ENCODE measurements at places on chromosomes 7 and 10. TPM values are rescaled to one million over a fixed set of nuclear protein-coding genes. Genes with fewer than 3 reads are reported as not detected.

GRCh38 chr10:8454357-8454756, 399.9 kb downstream of the GATA3 start:
- DNase-seq, result no peak

Gene TRRAP
- total RNA-seq, result 70.1 TPM

- DNase-seq, result no peak
Observed at GRCh38 chr7:134029743-134030142, 97.4 kb upstream of the LRGUK start.

GRCh38 chr7:156180451-156181229, 368.4 kb upstream of the SHH start:
- DNase-seq, result no peak

DNA sequence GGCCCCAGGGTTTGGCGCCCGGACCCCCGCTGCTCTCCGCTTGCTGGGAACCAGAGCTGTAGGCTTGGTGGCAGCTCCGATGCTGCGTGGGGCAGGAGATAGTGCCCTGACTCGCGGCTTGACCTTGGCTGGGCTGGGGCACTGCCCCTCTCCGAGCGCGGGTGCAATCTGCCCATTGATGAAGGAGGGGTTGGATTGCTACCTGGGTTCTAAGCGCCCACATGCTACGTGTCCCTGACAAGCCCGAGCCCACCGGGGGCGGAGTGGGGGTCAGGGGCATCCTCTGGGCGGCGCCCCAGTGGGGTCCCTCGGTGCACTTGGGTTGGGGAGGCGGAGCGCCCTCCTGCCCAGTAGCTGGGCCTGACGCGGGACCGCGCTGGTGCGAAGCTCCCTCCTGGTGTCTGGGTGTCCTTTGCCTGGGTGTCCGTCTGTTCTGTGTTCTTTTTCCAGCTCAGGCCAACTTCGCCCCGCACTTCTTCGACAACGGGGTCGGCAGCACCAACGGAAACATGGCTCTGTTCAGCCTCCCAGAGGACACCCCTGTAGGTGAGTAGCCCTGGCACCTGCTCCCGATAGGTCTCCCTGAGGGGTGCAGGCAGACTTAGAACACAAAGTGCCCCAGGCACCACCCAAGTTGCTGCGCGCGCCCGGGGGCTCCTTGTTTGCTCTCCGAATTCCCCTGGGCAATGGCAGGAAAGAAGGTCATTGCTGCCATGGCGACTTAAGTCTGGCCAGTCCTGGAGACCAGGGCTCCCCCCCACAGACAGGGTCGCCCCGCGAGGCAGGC, 900 bp downstream of the CDHR1 start:
- DNase-seq, result no peak

Gene SPDYE5
- not detected for total RNA-seq

DNA sequence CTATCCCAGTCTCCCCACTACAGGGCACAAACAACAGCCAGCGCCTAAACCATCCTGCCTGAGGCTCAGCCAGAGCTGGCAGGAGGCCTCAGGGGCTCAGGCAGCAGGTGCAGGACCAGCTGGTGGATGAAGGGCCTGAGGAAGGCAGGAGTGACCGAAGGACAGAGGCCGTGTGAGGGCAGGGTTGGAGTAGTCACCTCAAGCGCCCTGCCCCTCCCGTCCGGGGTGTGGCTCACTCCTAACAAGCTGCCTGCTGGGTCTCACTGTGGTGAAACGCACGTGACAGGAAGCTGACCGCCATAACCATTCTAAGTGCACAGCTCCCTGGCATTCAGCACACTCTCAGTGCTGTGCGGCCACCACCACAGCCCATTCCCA, 281.1 kb downstream of the ELFN1 start:
- no peak for DNase-seq

Gene LEP
- total RNA-seq, result not detected

DNA sequence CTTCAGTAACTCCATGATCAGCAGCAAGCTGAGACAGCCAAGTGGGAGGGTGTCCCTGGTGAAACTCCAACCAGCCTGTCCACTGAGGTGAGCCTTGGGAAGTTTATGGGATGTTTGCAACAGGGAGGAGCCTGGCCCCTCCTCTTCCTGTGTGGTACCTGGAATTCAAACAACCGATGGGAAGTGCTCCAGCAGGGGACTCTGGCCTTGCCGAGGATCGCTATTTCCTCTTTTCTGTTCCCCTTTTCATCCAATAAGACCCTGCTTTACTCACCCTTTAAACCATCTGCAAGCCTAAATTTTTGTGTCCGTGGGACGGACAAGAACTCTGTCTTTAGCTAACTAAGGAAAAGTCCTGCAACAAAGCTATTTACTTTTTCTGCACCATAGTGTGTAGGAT, 491.1 kb upstream of the ZMIZ1 start:
- DNase-seq, result no peak

DNA sequence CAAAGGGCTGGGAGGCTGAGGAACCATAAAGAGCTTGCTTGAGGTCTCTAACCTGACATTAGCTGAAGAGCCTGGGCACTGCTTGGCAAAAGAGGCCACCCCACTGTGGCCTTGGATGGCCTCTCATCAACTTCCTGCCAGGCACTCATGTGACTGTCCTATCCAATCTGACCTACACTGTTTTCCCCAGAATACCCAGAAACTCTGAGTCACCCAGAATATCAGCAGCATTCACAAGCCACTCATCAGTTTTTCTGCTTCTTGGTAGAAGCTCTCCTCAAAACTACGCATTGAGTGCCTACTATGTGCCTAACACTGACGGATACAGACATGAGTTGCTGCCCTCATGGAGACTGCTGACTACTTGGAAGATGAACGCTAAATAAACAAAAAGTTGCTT, 4.1 kb upstream of the NT5C2 start:
- DNase-seq, result no peak

DNA sequence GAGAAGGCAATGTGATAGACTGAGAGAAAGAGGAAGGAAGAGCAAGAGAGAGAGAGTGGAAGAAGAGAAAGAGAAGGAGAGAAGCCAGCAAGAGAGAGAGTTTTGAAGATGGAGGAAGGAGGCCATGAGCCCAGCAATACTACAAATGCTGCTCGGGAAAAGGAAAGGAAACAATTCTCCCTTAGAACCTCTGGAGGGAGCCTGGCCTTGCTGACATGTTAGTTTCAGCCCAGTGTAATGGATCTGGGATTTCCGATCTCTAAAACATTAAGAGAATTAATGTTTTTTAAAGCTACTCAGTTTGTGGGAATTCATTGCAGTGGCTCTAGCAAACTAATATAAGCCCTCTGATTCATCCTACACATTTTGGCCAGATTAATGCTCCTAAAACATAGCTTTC, 206.8 kb upstream of the MTPN start:
- DNase-seq, result no peak

DNA sequence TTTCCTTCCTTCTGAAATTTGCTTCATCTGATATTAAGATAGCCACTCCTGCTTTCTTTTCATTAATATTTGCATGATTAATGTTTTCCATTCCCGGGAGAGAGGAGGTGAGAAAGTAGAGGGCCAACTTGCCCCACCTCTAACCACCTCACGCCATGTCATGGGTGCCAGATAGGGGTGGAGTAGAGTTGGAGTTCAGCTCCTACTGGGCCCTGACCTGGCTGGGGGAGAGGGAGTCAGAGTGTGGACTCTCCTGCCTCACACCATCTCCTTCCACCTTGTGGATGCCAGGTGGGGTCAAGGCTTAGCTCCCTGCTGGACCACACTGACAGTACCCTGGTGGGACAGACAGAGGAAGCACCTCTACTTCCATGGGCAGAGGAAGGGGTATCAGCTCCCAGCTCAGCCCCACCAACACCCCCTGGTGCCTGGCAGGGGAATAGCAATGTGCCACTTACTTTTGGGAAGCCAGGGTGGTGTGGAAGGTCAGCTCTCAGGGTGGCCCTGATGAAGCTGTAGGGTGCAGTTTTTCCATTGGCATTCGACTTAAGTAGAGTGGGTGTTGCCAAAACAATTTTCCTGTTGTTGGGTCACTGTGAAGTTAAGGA, 28.0 kb downstream of the CHST12 start:
- DNase-seq, result peak; percentile 20

Gene CSTF2T
- 18.7 TPM for total RNA-seq

Gene UCMA
- total RNA-seq, result not detected

DNA sequence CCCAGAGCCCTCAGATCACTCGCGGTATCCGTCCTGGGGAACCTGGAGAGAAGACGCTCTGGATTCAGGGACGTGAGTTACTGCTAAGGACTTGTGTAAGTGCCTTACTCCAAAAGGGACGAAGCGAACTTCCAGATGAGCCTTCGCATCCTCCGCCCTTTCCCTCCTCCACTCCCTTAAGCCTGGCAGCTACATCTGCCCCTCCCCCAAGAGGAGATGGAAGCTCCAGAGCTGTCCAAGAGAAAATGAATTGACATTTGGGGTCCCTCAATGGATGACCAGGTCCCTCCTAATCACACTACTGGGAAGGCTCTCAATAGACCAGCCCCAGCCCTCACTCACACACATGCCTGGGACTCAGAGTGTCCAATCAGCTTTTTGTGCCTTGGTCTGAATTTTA, 31.3 kb upstream of the GDF10 start:
- DNase-seq, result no peak

DNA sequence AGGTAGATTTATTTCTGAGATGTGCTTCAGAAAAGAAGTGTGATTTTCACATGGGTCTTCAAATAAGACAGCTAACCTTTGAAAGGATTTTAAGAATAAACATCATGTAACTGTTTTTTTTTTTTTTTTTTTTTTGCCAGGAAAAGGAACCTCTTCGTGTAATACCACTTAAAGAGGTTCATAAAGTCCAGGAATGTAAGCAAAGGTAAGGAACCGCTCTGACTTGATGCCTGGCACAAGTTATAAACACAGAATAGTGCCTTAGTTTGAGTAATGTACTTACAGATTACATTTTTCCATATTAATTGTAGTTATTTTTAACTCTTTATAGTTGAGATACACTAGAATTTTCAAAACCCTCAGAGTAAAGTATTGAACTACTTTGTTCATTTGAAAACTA, 30.4 kb upstream of the ARMS2 start:
- DNase-seq, result no peak
